BJ (cell line): ENCODE measurements at places on chromosomes 3 and 15. TPM values are rescaled to one million over a fixed set of nuclear protein-coding genes. Genes with fewer than 3 reads are reported as not detected.

FBXW12 gene
- polyA plus RNA-seq = not detected in 2 replicates

TRPM1 gene
- polyA plus RNA-seq = 0.18 and 0.44 TPM in 2 replicates

LAMB2 gene
- polyA plus RNA-seq = 967 and 1,544 TPM in 2 replicates

ARPP21 gene
- not detected in 2 replicates for polyA plus RNA-seq

DNA sequence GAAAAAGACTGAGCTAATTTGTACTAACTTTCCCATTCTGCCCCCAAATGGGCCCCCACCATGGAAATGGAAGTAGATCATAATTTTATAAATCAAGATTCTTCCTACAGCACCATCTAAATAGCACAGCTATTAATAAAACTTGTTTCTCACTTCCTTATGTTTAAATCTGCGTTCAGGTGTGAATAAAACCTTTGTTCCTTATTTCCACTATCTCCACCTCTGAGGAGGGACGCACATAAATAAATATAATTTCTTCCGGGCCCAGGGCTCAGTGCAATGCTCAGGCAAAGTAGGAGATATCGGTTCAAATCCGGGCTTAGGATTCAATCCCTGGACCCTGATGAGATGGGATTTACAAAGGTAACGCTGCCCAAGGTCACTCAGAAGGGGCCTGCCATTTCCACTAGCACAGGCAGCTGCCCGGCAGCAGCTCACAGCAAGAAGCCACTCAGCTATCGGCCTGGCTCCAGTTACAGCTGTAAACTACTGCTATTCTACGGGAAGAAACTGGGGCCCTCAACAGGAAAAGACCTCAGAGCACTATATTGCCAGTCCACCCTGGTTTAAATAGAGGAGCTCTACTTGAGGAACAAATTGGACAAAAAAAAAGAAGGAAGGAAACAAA is 52.5 kb downstream of the FOXP1 start:
- no peak for DNase-seq
